ENCODE measurements at places on chromosomes 6 and 20.

DNA sequence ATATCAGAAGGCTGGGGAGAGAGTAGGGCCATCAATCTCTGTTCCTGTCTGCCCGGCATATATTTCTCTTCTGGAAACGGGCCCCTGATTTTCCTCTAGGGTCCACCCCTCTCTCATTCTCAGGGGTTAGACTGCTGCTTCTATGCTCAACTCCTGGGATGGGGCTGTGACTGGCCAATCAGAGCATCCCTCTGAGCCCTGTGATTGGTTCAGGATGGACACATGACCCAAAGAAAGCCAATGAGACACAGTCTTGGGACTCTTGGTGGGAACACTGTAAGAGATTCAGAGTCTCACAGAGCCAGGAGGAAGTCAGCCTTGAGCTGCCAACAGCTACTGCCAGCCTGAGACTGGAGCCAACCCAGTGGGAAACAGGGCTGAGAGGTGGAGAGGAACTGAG is 31.0 kb upstream of the KCNB1 start:
- DNase-seq: no peak

DNA sequence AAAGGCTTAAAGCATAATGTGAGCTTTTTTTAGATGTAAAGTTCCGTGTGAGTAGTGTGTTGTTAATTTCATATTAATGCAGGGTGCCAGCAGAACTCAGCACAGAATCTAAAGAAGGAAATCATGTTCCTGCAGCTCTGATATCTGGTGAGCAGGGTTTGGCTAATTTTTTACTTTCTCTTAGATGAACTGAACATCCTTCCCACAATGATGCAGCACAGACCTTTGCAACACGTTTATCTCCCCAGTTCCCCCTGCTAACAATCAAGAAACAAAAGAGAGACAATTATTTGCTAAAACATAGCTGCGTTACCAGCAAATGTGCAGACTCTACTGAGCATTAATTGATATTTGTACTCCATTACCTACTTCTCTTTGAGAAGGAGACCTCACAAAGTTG is 39.1 kb upstream of the ATXN1 start:
- no peak for DNase-seq

GRCh38 chr6:118017301-118017848 is 110.3 kb downstream of the SLC35F1 start:
- no peak for DNase-seq

DNA sequence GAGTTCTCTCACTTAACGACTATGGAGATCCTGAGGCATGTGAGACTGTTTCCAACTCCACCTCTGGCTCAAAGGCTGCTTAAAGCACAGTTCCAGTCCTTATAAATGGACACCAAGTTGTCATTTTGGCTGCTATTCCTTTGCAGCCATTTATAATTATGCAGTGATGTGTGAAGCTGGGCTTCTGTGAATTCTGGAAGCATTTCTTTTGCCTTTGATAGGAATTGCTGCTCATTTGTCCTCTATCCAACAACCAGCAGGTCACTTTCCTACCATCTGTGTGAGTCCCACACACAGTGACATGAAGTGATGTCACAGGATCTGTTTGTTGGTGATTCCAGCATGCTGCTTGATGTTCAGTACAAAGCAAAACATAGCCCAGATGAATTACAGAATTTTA is 28.5 kb upstream of the EFHC1 start:
- no peak for DNase-seq

DNA sequence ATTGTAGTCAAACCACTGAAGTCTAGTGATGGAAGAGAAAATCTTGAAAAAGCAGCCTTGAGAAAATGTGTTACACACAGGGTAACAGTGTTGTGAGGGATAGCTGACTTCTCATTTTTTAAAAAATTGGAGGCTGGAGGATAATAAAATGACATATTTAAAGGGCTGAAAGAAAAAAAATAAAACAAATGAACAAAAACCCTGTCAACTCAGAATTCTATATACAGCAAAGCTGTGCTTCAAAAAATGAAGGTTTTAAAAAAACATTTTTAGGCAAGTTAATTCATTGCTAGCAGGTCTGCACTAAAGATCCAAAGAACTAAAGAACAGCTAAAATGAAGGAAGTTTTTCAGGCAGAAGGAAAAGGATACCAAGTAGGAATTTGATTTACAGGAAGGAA is 31.1 kb downstream of the VTA1 start:
- no peak for DNase-seq

Data from RWPE2 (cell line).